ENCODE measurements at places on chromosomes 2 and 18.

DNA sequence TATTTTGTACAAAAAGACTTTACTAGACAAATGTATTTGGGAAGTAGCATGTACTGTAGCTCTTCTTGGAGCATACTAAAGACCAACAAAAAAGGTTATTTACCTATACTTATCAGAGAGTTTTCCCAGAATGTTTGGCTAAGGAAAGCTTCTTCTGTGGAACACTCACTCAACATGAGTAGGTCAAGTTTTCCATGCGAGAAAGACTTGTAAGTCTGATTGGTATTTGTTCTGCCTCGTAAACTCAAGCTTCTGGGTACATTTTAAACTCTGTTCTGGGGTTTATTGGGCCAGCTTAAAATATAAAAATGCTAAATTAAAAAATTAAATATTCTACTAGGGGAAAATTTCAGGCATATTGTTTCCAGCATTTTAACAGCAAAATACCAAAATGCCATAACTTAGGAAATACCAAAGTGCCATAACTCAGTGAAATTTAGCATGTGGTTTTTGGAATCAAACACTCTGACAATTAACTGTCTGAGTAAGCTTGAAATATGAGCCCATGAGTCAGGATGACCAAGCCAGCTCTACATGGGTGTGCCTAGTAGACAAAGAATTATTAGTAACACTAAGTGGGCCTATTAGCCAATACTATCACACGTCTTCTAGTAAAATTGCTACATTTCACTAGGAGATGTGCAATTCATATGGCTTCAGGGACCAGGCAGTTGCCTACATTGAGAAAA is 47.3 kb upstream of the SERPINE2 start:
- DNase-seq: no peak

DNA sequence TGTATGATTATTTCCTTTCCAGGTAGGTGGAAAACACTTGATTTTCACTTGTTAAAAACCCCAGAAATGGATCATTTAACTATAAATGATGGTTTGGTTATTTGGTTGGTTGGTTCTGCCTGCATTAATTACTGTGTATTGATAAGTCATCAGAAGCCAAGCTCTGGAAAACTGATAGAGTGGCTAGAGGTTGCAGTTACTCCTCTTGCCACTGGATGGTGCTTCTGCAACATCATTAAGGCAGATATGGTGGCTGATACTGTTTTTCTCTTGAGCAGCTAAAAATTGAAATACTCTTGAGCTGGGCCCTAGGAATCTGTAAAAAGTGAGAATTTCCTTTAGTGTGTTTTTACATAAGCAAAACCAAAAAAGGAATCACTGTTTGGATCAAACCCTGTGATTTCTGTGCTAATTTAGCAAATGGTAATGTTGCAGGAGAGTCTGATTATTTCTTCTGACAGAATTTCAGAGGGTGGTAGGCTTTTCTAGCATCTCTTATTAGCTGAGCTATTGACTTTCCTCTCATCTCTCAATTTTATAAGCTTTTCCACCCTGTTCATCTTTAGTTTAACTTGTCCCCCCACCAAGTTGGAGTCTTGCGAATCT is 54.3 kb downstream of the RAB10 start:
- DNase-seq: no peak

- no peak for DNase-seq
Observed at GRCh38 chr18:50696929-50697328, 122.9 kb downstream of the MRO start.

GRCh38 chr2:123916051-123916450 is 109.0 kb upstream of the CNTNAP5 start:
- DNase-seq: no peak

DNA sequence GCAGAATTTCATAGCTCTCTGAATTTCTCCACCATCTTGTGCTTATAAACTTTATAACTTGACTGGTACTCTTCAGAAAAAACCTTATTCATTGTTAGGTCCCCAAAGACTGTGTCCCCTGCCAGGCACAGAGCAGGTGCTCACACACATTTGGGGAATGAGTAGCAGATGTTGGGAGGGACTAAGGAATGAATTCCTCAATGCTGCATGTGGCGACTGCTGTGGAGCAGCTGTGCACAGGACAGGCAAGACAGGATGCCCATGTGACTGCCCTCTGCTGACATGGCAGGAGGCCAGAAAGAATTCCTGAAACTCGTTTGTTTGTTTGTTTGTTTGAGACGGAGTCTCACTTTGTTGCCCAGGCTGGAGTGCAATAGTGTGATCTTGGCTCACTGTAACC is 122.3 kb upstream of the ITGA6 start:
- DNase-seq: no peak

- no peak for DNase-seq
Observed at GRCh38 chr2:127632592-127633489, 13.1 kb upstream of the GPR17 start.

DNA sequence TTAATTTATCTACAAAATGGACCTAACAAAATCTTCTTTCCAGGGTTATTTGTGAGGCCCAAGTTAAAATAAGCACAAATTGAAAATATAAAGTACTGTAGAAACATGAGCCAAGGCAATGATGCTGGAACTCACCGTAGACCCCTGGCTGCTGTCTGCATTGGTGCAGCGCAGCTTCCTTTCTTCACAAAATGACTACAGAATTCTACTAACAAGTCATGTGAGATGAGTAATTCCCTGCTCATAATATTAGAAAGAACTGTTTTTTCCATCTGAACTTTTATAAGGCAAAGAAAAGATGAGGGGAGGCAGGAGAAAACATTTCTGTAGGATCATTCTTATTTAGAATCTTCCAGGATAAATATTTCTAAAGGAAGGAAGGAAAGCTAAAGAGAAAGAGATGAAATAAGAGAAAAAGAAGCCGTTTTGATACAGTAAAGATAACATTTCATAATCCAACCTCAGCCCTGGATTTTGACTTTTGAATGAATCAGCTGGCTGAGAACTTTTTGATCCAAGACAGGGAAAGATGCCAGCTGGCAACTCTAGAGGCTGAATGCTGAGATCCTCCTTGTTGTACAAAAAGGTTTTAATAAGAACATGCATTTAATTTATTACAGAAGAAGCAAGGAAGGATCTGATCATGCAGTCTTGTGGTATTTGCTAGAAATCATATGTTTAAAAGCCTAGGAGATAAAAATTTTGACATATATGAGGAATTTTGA is 183.9 kb upstream of the KLHL14 start:
- no peak for DNase-seq

- DNase-seq: no peak
Observed at GRCh38 chr2:234422273-234422732, 74.6 kb downstream of the ARL4C start.

DNA sequence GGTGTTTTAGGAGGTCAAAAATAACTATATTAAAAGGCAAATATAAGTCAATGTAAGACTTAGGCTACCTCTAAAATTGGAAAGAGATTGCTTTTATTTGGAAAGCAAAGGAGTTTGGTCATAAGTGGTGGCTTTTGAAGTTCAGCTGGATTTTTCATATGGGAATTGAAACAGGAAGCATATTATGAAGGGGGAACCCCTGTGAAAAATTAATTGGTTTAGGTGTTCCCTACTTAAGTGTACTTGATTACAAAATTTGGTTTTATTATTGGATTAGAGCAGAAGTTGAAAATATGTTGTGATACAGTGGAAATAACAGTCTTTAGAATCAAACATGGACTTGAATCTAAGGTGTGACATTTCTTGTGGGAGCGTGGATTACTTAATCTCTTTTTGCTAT is 121.4 kb upstream of the TTC27 start:
- DNase-seq: no peak

GRCh38 chr2:25489631-25490030 is 147.9 kb upstream of the DNMT3A start:
- DNase-seq: no peak

- DNase-seq: no peak
Observed at GRCh38 chr2:202122163-202122540, 49.1 kb downstream of the KIAA2012 start.

- no peak for DNase-seq
Observed at GRCh38 chr18:26930630-26931029, 65.1 kb upstream of the AQP4 start.

- DNase-seq: no peak
Observed at GRCh38 chr2:82089518-82089917, 1785.0 kb upstream of the LRRTM1 start.

GRCh38 chr2:235863414-235863813 is 304.8 kb downstream of the GBX2 start:
- DNase-seq: no peak

- no peak for DNase-seq
Observed at GRCh38 chr2:51650769-51651168, 618.8 kb upstream of the NRXN1 start.

DNA sequence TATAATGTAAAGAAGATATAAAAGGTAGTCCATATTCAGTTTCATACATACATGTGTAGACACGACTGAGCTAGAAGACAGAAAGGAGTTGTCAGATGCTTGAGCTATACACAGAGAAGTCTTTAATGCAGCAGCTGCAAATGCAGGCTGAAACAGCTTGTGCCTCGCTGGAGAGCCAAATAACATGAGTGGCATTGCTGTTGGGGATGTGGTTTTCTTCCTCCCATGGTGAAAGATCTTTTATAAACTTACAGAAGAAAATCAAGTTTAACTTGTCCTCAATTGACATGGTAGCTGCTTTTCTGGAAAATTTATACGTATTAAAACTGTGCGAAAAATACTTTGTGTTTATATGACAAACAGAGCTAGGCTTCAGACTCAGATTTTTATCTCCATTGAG is 16.4 kb upstream of the IL1R1 start:
- DNase-seq: no peak

GRCh38 chr2:200856806-200857205 is 7.7 kb downstream of the CLK1 start:
- no peak for DNase-seq

DNA sequence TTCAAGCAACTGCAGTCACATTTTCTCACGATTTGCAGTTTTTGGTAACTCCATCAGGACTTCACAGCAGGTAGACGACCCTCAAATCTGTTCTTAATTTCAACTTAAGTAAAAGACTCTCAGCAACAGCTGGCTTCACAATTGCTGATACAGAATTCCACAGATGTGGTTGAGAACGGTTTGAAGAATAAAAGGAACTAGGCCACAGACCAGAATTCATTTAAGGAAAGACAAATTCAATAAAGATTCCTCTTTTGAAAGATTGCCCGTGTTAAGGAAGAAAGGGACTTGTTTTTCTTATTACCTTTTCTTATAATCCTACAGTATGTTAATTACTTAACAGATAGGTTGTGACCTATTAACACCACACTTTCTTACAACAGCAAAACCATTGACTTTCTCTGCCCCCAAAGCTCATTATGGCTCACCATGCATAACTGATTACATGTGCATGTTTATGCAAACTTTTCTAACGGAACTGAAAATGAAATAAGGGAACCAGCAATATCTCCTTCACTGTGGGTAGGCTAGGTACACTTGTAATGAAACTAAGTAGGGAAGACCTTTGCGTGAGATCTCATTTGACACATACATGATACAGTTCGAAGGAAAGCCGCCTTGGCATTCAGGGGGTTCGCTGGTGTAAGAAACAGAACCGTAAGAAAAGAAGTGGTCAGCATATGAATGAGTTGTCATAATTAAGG is 4.7 kb upstream of the ZNF516 start:
- no peak for DNase-seq

DNA sequence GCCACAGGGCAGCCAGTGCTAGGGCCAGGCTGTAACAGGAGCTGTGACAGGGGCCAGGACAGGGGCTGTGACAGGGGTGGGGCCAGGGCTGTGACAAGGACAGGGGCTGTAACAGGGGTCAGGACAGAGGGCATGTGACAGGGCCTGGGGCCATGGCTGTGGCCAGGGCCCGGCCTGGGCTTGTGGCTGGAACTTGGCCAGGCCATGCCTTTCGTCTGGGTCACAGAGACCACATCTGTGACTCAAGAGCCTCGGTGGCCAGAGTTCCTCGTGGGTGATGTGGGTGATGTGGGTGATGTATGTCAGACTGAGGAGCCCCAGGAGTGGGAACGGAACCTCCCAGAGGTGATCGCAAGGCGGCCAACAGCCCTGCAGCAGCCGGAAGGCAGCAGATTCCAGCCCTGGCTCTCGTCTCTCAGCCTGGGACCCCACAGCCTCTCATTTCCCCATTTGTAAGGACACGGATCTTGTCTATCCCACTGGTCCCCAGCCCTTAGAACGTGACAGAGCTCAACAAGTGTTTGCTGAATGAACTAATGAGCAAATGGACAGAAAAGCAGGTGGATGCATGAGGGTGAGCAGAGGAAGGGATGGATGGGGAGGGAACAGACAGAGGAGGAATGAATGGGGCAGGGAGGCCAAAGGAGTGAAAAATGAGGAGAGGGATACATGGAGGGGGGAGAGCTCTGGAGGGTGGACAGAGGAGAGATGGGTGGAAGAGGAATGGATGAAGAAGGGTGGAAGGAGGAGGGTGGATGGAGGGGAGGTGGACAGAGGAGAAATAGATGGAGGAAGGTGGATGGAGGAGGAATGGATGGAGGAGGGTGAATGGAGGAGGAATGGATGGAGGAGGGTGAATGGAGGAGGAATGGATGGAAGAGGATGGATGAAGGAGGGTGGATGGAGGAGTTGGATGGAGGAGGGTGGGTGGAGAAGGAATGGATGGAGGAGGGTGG is 17.3 kb downstream of the ESPNL start:
- no peak for DNase-seq

- no peak for DNase-seq
Observed at GRCh38 chr2:48383036-48383435, 146.9 kb upstream of the STON1 start.

DNA sequence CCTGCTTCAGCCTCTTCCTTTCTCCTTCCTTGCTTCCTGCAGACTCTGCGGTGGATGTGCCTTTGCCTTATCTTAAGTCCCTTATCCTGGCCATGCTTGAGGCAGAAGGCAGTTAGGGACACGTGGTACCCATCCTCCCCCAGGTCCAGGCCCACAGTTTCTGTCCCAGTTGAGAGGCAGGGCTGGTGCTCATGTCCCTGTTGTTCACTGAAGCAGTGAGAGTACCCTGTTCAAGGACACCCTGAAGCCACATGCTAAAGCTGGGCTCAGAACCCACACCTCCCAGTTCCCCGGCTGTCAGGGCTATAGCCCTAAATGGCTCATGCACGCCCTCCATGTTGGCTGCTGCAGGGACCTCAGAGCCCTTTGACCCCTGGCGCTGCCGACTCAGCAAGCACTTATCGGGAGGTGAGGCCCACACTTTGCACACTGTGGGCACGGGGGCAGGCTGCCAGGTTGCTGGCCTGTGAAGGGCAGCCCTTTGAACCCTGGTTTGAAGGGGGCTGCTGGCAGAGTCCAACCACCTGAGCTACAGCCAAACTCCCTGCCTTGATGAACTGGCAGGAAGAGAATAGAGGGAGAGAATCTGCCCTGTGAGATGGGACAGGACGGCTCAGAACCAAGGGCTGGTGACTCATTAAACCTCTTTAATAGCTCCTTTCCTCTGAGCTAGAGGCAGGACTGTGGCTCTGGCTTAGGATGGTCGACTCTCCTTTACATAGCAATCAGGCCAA is 6.3 kb downstream of the KHK start:
- DNase-seq: no peak

DNA sequence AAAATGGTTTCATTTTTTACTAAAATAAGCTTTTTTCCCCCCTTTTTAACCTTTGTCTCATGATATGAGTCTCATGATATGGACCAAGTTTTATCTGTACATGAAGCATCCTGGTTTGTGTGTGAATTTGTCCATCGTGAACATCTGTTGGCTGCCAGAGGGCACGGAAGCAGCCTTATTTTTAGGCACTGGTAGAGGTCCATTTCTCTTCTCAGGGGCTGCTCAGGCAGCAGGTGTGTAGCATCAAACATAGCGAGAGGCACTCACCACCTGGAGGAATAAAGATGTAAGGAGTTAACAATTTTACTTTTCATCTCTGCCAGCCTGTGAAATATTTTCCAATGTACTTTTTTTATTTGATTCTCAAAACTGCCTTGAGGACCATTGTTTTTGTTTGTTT is 134.5 kb downstream of the RHBDD1 start:
- no peak for DNase-seq

All from stimulated activated CD8-positive, alpha-beta memory T cell treated with anti-CD3 and anti-CD28 coated beads, Interleukin-4, amount 100 ng/mL, for 4 hours (primary cell).